ENCODE measurements at places on chromosomes 2 and 18.

- DNase-seq: no peak
Measured at GRCh38 chr18:42196651-42197050, 241.6 kb downstream of the PIK3C3 start.

- DNase-seq: no peak
Measured at GRCh38 chr2:20448246-20448976, 1.5 kb downstream of the RHOB start.

DNA sequence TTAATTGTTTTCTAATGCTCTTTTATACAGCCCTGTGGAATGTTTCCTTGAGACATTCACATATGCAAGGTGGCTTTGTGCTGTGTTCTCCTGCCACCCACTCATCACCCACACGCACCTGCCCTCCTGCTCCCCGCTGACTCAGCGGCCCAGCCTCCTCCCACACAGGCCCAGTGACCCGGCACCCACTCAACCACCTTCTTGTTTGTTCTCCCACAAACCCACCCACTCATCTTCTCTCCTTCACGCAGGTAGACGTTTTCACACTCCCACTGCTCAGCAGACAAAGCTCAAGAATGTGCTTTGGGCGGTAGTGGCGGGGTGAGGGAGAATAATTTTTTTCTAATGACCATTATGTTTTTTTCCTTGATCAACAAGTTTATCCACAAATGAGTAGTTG is 28.6 kb upstream of the NEMP2 start:
- DNase-seq: no peak

- no peak for DNase-seq
Measured at GRCh38 chr2:218722876-218723785, 12.5 kb downstream of the TTLL4 start.

GRCh38 chr2:37614061-37614738 is 57.2 kb downstream of the CDC42EP3 start:
- no peak for DNase-seq

DNA sequence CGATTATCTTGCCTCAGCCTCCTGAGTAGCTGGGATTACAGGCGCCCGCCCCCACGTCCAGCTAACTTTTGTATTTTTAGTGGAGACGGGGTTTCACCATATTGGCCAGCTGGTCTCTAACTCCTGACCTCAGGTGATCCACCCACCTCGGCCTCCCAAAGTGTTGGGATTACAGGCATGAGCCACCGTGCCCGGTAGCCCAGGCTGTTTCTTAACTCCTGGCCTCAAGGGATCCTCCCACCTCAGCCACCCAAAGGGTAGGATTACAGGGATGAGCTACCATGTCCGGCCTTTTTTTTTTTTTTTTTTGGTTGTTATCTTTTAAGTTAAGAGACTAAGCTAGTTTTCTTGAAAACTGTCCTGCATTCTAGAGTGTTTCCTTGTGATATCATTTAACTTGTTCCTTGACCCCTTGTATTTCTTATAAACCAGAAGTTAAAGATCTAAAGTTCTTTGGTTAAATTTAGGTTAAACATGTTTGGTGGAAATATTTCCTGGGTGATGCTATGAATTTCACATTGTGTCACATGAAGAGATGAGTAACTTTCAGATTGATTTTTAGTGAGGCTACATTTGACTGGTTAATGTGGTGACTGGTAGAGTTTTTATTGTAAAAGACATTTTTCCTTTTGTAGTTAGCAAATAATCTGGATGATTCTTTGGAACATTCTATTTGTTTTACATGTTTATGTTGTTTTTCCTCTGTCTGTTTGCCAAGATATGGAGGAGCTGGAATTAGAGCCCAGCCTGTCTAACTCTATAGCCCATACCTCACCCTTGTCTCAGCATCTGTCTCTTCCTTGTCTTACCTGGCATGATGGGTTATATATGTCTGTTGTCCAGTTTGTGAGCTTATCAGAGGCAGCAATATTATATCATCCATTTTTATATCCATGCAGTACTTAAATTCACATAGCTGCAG is 5.2 kb downstream of the NCAPH start:
- DNase-seq: no peak

DNA sequence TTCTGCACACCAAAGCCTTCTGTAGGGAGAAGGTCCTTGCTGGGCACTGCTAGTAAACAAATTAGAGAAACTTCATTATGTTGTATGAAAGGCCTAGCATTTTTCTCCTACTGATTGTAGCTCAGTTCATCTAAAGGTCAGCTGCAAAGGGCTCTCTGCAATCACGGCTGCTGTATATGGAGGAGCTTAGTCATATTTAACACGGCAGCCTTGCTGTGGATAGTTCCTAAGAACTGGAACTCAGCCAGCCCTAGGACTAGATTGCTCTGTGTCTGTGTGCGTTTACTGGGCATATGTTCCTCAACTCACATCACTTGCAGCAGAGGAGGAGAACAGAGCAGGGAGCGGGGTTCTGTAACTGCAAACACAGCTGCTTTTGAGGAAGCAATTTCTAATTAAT is 1103.9 kb upstream of the KLHL29 start:
- DNase-seq: peak; percentile 10

GRCh38 chr18:79942786-79943607 is 8.5 kb downstream of the SLC66A2 start:
- no peak for DNase-seq

DNA sequence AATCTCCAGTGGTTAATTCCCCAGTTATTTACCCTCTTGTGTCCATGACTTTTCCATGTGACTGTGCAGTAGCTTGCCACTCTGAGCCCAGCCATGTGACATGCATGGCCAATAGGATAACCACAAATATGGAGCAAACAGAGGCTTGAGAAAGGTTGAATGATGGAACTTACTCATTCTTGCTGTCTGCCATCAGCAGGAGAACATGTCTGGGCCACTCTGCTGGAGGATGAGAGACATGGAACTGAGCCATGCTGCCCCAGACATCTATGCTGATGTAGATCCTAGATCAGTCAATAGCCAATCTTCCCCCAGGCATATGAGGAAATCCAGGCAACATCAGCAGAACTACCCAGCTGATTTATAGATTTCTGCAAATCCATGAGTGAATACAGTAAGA is 992.3 kb upstream of the FANCL start:
- no peak for DNase-seq

GRCh38 chr2:74497777-74498499 is 1.5 kb downstream of the LBX2 start:
- DNase-seq: no peak

DNA sequence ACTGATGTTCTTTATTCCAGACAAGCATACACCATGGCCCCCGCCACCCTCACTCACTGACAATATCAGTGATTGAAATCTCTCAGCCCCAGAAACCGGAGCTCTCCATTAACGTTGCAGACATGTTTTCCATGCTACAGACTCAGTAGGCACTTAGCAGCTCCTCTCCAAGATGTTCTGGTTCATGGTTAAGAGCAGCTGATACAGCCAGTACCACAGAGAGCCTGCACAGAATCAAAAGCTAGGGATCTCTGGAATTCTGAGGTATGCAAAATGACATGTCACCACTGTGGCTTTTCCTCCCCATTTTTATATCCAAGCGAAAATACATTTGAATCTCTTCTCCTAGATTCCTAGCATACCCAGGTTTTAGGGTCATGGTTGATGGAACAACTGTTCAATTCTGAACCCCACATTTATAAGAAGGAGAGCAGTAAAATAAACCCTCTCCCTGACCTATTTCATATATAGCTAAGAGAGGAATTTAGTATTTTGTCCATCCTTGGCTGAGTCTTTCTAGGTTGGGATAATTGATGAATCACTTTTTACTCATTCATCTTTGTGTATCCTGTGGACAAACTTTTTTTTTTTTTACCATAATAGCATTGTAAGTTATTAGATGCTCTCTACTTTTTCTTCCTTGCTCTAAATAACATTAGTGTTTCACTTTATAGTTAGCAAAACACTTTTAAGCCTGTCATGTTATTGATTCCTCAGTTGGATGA is 488.4 kb upstream of the PIK3C3 start:
- no peak for DNase-seq

GRCh38 chr2:150468350-150468960 is 19.0 kb downstream of the RND3 start:
- no peak for DNase-seq
